ENCODE measurements at places on chromosomes 5 and 9. TPM values are rescaled to one million over a fixed set of nuclear protein-coding genes. Genes with fewer than 3 reads are reported as not detected.

Gene STC2
- 11.4 TPM for total RNA-seq

Gene IRX2
- 1.5 TPM for total RNA-seq

Gene SNX2
- 99.4 TPM for total RNA-seq

Gene STK32A
- total RNA-seq = 0.25 TPM

Gene C5orf47
- total RNA-seq = not detected

Gene MYOZ3
- total RNA-seq = 0.13 TPM

Gene MRPL36
- total RNA-seq = 41.7 TPM

Gene SMIM33
- total RNA-seq = under 0.01 TPM

Gene GARNL3
- 2.3 TPM for total RNA-seq

Gene DCTN3
- 80.8 TPM for total RNA-seq

Gene MRPL22
- total RNA-seq = 23.7 TPM
